ENCODE measurements at places on chromosomes 3 and 15. TPM values are rescaled to one million over a fixed set of nuclear protein-coding genes. Genes with fewer than 3 reads are reported as not detected.

NDUFB4 gene
- 116 TPM for total RNA-seq

SLC24A5 gene
- total RNA-seq: not detected

TRPC1 gene
- total RNA-seq: 1.7 TPM

SHC4 gene
- 21.2 TPM for total RNA-seq

TRMT10C gene
- 58.3 TPM for total RNA-seq

QRICH1 gene
- 152 TPM for total RNA-seq
